ENCODE measurements at places on chromosomes 5 and 9. TPM values are rescaled to one million over a fixed set of nuclear protein-coding genes. Genes with fewer than 3 reads are reported as not detected.

The PCDHA10 gene
- not detected for total RNA-seq

The CSF1R gene
- not detected for total RNA-seq

The CYFIP2 gene
- total RNA-seq, result 424 TPM

The HRH2 gene
- 2.5 TPM for total RNA-seq

The ADAMTS6 gene
- 0.10 TPM for total RNA-seq

The ELAVL2 gene
- total RNA-seq, result not detected

The MLANA gene
- total RNA-seq, result not detected

The SPATA31D4 gene
- total RNA-seq, result not detected

The IL4 gene
- not detected for total RNA-seq

The RASEF gene
- total RNA-seq, result not detected

The SLC46A2 gene
- not detected for total RNA-seq
